ENCODE measurements at places on chromosomes 6 and 20.

GRCh38 chr20:4051413-4052138 is 36.2 kb upstream of the RNF24 start:
- DNase-seq, result no peak

- DNase-seq, result no peak
Observed at GRCh38 chr6:16876201-16876600, 114.9 kb upstream of the ATXN1 start.

DNA sequence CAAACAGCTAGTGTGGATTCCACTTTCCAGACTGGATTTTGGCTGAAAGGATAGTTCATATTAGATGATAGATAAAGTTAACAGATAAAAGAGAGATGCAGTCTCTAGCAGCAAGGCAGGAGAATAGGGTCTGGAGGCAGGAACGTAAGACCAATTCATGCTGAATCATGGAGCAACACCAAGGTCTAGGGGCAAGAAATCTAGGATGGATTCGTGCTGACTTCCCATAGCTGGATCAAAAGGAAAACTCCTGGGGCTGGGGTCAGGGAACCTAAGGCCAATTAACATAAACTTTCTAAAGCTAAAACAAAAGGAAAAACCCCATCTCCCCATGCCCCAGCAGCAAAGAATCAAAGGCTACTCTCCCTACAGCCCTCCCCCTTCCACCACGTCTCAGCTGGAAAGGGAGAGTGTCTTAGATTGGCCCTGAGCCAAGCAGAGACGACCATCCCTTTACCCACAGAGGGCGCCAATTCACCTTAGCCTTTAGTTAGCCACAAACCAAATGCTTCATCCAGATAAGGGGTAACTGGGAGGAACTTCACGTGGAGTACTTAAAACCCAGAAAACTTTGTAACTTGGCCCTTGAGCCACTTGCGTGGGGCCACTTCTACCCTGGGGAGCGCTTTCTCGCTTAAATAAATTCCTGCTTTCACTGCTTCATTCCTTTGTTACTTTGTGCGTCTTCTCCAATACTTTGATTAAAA is 7.6 kb downstream of the TREM1 start:
- no peak for DNase-seq

DNA sequence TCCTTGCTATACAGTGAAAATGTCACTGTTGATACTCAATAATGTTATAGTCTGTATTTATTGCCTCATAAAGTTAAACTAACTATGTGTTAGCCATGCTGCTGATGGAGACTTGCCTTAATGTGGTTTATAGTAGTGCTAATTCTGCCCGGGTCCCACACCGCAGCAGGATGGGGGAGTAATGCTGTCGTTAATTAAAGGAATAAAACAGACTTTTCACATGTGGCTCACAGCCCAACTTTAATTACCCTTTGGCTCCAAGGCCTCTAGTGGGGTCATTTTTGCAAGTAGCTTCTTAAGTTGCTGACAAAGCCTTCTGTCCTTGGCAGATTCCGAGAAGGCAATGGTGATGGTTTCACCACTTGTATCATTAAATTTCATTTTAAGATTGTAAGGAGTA is 634.3 kb downstream of the TBC1D32 start:
- no peak for DNase-seq

GRCh38 chr6:41621802-41622201 is 16.5 kb upstream of the MDFI start:
- DNase-seq, result no peak

DNA sequence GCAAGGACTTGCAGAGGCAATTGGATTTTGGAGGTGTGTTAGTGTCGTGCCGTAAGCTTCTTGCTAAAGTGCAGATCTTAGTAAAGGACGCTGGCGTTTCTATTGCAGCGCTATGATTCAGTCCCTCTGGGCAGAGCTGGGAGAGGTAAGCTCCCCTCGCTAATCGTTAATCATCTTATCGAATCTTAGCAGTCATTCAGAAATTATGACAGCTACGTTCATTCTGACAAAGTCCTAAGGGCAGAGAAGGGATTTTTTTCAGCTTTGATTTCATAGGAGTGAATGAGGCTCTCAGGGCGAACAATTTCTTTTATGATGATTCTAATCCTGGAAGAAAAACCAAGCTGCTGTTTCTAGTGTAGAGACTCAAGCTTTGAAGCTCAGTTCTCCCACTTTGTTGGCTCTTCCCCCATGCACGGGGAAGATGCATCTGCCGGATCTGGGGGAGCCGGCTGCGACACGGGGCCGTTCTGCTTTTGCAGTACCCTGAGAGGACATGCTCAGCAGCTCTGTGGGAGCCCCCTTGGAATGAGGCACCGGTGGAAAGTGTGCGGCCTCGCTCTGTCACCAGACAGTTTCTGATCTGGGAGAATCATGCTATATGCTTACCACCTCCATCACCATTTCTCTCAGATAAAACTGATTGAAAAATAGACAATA is 79.1 kb upstream of the SLC22A23 start:
- DNase-seq, result no peak

Measured in left renal cortex interstitium (tissue), 4 donors.